HT1080 (cell line): ENCODE measurements at places on chromosomes 13 and 19. TPM values are rescaled to one million over a fixed set of nuclear protein-coding genes. Genes with fewer than 3 reads are reported as not detected.

GRCh38 chr13:28490061-28490460, 4.9 kb downstream of the FLT1 start:
- peak; percentile 33 for DNase-seq

DNA sequence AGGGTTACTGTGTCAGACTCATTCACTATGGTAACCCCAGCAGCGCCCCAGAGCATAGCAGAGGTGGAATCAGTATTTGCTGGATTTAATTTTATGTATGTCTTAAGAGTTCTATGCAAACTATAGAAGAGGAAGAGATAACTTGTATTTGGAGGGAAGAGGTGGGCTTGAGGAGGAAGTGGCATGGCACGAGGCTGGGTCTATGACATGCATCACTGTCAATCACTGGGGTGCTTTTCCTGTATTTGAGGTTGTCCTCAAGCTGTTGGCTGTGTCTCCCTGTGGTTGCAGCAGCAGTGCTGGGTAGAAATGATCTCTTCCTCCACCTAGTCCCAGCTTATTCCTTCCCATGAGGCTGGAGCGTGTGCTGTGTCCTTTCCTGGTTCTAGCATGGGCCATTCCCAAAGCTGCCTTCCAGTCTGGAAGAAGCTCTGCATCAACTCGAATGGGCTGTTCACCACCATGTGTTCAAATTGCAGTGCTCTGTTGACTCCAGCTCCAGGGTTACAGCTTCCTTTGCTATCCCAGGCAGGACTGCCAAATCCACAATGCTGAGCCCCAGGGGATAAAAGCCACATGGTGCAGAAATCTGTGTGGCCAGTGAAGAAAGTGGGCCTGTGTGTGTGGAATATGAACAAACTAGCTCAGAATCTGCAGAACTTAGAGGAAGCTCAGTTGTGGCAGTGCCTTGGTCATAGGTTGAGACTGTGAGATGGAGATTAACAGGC, 73.1 kb upstream of the MTIF3 start:
- no peak for DNase-seq

DNA sequence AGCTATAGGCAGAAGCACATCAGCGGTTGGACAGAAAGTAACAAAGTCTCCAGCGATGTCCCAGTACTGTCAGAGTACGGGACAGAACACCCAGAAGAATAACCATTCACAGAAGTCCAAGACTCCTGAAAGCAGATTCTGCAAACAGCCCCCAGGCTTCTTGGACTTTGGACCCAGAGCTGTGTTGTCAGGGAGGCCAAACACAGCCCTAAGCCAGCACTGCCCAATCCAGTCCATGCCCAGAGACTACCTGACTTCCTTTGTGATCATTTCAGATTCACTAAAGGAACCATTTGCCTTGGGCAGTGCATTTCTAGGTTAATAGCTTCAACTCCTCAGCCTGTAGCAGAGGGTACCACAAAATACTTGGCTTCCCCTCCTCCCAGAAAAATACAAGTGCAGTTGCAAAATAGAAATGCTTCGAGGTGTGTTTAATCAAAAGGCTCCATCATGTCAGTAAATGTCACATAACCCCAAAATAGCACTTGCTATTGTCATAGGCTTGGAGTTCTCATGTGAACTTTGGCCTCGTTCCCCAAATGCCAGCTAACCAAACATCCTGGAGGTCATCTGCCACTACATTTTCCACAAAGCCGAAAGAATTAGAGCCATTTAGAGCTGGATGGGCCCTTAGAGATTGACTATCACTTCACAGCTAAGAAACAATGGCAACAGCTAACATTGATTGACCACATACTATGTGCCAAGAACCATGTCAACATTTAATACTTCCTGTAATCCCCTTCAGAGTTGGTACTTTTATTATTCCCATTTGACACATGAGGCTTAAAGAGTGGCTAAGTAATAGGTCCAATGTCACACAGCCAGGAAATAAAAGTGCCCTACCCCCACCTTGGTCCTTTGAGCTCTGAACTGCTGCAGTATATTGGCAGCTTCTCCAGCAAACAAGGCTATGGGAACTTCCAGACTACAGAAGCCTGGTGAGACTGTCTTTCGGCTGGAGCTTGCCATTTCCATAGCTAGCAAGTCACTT, 329.9 kb downstream of the FOXO1 start:
- DNase-seq = no peak

- DNase-seq = no peak
Measured at GRCh38 chr19:8611391-8611876, 919 bp upstream of the ADAMTS10 start.

GRCh38 chr19:35164418-35164817, 9.9 kb downstream of the FXYD5 start:
- DNase-seq = peak; percentile 97

FUZ gene
- 69.5 and 72.2 TPM in 2 replicates for total RNA-seq
